ENCODE measurements at places on chromosomes 12 and 14. TPM values are rescaled to one million over a fixed set of nuclear protein-coding genes. Genes with fewer than 3 reads are reported as not detected.

DNA sequence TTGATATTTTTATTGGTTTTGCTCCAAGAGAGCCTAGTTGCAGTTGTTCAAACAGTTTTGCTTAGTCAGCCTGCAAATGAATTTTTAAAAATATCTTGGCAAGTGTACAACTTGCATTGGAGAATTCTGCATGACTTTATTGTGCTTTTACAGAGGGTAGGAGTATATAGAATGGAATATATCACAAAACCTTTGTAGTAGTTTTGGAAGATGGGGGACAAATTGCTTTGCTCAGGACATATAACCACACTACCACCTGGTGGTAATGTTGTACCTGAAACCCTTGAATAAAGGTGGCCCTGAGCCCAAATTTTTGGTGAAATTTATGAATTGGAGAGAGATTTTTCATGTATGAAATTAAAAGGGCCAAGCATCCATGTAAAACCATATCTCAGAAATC, 645.2 kb downstream of the MED13L start:
- no peak for DNase-seq

DNA sequence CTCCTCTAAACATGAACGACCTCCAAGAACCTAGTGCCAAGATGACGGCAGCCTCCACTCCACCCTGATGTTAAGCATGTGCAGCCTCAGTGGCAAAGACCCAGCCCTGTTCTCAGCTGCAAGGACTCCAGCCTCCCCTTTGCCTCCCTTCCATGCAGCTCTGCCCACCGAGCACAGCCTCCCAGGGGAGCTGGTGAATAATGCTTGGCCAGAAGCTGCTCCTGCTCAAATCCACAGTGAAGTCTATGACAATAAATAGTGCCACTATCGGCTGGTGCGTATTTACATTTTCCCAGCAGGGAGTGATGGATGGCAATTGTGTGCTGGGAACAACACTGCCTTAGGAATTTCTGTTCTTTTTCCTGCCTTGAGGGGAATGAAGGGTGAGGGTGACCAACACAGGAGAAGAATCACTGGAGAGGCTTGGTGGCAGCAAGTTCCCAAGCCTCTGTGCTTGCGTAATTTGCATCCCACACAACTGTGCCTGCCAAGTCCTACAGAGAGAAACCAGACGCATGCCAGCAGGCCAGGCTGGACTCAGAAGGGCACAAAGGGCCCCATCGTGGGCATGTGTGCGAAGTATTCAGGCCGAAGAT, 29.9 kb upstream of the TC2N start:
- no peak for DNase-seq

GRCh38 chr14:32004300-32004699, 72.8 kb upstream of the ARHGAP5 start:
- DNase-seq = peak; percentile 6

DNA sequence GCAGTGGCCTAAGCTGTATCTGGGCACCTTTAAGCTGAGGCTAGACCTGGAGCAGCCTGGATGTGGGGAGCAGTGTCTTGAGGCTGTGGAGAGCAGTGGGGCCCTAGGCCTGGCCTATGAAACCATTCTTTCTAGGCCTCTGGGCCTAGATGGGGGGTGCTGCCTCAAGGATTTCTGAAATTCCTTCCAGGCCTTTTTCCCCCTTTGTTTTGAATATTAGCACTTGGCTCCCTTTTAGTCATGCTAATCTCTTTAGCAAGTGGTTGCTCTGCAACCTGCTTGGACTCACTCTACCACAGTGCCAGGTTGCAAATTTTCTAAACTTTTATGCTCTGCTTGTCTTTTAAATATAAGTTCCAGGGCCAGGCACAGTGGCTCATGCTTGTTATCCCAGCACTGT, 41.6 kb upstream of the RFX4 start:
- DNase-seq = no peak

DNA sequence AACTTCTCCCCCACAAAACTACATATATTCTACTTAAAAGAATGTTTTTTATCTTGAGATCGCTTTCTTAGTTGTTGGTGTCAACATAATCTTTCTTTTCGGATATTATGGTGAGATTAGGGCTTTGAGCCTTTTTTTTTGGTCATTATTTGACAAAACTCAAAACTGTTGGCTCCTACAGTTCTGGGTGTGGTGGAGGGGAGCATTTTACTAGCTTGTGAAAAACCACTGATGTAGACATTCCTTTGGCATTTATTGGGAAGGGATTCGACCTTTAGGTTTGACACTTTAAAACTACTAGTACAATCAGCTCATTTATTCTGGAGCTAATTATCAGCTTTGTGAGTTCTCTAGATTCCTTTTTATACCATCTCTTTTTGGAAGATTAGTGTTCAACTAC, 24.4 kb downstream of the MSRB3 start:
- DNase-seq = no peak

- DNase-seq = no peak
Measured at GRCh38 chr14:54025661-54026060, 69.0 kb upstream of the BMP4 start.

DNA sequence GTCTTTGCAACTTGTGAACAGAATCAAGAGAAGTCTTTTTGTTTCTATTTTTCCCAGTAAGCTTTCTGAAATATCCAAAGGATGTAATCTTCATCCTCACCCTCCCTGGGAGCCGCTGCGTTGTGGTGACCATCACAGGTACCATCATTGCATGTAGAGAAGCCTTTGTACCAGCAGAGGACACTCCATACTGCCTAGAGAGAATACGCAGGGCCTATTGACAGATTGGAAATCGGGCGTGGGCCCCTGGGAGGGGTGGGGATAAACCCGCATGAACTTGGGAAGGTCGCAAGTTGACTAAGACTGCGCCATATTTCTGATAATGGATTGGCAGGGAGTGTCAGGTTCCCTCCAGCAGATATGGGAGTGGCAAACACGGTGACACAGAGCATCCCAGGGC, 12.7 kb downstream of the KRT1 start:
- no peak for DNase-seq

DNA sequence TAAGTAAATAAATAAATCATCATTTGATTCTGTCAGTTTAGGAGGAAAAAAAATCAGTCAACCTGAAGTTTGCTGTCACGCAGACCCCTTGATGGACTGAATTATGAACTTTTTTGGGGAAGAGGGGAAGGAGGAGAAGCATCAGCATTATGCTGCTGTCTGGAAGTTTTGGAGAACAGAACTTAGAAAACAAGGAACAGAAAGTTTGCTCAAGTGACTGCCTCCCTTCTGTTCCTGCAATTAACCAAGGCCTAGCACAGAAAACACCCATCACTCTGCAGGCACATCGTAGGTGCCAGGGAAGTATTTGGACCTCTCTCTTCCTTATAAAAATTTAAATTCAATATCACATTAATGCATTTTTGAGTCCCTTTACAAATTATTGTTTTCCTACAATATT, 283.8 kb downstream of the VRK1 start:
- DNase-seq = no peak

The TSPAN19 gene
- total RNA-seq = not detected

The TAS2R46 gene
- total RNA-seq = 2.8 TPM

The KRT82 gene
- total RNA-seq = not detected

The GARIN6 gene
- total RNA-seq = not detected

The DLK1 gene
- not detected for total RNA-seq

All from CD4-positive, CD25-positive, alpha-beta regulatory T cell (primary cell).